B cell (primary cell): ENCODE measurements at places on chromosomes 7 and 10. TPM values are rescaled to one million over a fixed set of nuclear protein-coding genes. Genes with fewer than 3 reads are reported as not detected.

GRCh38 chr7:4029941-4030340, 652.2 kb upstream of the FOXK1 start:
- no peak for DNase-seq

GRCh38 chr7:94998266-94999068, 91.1 kb downstream of the PPP1R9A start:
- DNase-seq: no peak

DNA sequence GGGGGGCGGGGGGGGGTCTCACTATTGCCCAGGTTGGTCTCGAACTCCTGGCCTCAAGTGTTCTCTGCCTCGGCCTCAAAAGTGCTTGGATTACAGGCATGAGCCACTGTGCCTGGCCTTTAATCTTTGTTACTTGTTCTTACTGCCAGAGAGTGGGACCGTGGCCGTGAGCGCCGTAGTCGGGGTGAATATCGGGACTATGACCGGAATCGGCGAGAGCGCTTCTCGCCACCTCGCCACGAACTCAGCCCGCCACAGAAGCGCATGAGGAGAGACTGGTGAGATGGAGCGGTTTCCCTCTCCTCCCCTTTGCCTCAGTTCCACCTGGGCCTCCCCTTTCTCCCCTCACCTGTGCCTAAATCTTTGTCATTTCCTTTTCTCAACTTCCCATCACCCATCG, 6.2 kb downstream of the SRRT start:
- no peak for DNase-seq

DNA sequence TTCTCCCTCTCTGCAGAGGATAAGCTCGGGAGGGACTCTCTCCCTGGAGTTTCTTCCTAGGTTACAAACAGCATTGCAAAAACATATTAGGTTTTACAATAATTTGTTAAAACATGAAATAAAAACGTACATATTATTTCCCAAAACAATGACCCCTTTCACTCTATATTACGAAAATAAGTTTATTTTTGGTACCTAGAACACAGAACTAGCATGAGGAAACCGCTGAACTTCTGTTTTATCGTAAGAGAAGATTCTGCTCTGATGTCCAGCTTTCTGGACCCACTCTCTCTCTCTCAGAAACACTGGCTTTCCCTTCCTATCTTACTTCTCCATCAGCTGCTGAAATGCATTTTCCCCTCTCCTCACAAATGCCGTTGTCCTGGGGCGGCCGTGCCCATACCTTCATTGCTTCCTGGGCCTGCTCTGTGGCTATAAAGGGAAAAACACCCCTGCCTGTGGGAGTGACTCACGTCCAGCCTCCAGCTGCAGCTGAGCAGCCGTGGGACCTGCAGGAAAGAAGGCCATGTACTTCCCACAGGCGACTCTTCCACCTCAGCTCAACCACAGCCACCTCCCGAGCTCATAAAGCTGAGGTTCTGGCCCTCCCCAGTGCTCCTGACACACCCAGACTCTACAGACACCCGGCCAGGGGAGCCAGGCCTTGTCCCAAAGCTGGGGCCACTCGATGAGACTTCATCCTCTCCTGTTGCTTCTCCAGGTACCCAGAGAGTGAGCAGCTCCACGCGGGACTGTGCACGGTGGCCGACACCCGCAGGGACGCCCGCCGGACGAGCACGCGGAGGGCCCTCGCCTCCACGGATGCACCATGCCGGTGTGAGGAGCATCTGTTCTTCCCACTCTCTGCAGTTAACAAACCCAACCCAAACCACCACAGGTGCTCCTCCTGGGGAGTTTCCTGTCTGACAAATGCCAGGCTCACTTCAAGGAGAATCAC, 3.1 kb downstream of the GPER1 start:
- no peak for DNase-seq

GRCh38 chr10:60883187-60883586, 60.8 kb downstream of the RHOBTB1 start:
- peak; percentile 18 for DNase-seq

DNA sequence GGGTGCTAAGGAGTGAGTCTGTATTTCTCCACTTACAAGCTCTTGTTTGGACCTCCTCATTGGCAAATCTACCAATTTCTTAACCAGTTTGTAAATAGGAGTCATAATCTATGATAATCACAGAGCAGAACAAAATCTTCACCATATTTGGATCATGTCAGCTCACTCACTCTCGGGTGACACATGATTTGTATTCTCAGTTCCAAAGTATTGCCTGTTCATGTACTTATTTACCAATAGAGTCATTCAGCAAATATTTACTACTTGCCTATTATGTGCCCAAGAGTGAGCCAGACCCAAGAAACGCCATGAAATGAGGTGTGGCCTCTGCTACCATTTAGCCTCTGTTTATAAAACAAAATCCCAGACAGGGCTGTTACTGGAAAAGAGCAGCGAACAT, 114.8 kb downstream of the TSPAN12 start:
- DNase-seq: no peak

- DNase-seq: no peak
Measured at GRCh38 chr10:12587451-12587888, 238.1 kb downstream of the CAMK1D start.

GRCh38 chr7:157955348-157955999, 618.7 kb downstream of the DNAJB6 start:
- no peak for DNase-seq

DNA sequence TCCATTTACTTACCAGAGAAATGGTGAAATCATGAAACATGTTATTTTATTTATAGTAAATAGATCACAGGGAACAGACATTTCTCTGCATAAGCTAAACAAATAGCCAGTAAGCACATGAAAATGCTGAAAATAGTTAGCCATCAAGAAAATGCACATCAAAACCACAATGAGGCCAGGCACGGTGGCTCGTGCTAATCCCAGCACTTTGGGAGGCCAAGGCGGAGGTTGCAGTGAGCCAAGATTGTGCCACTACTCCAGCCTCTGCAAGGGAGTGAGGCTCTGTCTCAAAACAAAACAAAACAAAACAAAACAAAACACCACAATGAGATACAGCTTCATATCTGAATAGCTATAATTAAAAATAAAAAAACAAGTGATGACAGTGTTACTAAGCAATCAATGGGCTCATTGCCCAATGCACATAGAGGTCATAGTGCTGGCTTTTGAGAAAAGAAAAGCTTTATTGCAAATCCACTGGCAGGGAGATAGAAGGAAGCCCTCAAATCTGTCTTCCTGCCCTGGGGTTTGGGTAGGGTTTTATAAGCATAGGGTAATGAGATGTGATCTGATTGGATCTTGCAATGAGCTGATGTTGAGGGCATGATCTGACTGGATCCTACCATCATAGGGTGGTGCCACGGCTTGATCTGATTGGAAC, 16.2 kb downstream of the CSTF2T start:
- no peak for DNase-seq

DNA sequence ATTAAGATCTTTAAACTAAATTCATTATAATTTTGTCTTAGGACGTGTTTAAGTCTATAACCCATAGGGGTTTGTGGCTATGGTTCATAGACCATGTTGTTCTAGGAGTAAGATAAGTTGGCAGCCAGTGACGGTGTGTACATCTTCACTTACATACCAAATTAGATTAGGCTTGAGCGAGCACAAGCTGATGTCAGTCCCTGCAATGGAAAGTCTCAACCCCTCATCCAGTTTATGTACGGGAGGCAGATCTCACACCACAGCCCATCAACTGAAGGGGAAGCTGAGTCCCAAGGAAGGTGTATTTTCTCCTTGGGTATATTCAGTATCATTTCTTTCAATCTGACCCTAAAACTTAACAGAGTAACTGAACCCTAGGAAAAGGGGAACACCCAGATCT, 5.1 kb upstream of the SMC3 start:
- DNase-seq: no peak

DNA sequence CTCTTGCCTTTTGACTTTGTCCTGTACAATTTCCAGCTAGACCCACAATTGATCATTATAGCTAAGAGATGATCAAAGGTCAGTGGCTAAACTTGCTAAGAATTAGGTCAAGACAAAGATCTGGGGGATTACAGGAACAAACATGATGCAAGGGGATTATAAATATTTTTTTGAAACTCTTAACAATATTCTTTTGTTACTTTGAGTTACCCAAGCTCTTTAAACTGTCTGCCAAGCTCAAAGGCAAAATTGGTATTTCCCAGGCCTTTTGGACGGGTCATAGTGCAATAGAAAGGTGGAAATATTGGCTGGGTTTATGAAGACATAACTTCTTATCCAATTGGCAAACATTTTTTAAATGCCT, 23.4 kb downstream of the TBXAS1 start:
- no peak for DNase-seq

DNA sequence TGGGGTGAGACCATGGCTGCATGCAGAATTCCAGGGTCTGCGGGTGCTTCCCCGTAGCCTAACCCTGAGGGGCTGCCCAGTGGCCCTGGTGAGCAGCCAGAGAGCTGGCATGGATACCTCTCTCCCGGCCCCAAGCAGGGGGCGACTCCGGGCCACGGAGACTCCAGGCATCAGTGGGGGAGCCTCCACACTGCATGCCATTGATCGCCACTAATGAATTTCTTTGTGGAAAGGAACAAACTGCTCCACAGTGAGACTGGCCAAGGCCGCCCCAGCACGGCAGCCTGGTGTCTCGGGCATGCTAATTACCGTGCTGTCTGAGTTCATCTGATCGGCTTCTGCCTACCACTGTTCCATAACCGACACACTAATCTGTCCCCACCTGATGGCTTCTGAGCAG, 184.4 kb downstream of the GRID1 start:
- no peak for DNase-seq

- no peak for DNase-seq
Measured at GRCh38 chr10:120460776-120461175, 3.7 kb downstream of the PLPP4 start.

- no peak for DNase-seq
Measured at GRCh38 chr7:50695026-50695425, 87.7 kb downstream of the GRB10 start.

GRCh38 chr7:149686011-149686410, 87.4 kb downstream of the ZNF467 start:
- no peak for DNase-seq

DNA sequence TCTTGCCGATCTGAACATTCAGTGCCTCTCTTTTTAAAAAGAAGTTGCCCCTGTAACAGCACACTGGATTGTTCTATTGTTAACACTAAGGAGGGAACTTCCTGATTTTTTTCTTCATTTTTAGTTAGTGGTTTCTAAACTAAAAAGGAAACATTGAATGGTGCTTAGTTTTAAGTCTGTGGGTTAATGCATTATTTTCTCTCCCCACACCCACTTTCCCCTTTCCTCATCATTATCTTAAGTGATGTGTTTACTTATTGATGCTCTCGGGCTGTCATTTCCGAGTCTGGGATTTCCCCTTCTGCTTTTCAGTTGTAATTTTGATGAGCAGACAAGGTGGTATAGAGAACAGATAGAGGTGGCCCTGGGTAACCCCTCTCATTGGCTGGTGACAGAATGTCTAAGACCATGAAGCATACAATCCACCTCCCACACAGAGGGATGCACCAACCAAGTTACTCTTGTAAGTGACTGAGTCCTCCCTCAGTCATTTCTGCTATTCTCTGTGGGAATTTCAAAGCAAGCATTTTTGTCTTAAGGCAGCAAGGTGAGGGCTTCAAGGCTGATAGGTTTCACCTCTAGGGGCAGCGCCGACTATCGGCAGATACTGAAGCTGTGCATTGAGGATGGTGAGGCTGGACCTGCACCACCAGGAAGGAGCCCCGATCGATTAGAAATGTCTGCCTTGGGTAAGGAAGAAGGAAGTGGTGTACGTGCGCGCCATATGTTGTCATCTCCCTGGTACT, 49.5 kb downstream of the CHN2 start:
- peak; percentile 50 for DNase-seq

DNA sequence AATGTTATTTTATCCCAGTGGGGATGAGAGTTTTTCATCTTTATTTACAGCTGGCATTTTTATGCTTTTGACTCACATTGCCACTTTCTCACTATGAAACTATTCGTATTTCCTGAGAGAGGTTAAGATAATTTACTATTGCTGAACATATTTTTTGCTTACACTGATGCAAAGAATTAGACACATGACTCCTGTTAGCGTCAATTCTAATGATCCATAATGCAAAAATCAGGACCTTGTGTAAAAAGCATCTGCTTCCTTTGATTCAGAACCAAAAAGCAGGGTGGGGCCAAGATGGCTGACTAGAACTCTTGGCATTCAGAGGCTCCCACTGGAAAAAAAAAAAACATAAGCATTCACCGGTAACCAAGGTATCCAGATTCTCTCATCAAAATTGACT, 464.8 kb downstream of the SEMA3D start:
- no peak for DNase-seq

DNA sequence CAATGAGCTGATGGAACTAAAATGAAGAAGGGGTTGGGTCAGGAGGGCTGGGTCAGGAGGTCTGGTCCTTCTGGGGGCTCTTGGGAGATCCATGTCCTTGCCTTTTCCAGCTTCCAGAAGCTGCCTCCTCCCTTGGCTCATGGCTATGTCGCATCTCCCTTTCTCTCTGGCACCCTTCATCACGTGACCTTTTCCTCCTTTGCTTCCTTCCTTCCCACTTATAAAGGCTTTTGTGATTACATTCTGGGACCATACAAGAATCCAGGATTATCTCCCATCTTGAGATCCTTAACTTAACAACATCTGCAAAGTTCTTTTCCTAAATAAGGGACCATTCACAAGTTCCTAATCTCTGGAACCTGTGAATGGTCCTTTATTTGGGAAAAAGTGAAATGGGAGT, 290.2 kb downstream of the GALNT17 start:
- DNase-seq: no peak

TSPAN12 gene
- total RNA-seq: not detected in 2 replicates

PRLHR gene
- not detected in 2 replicates for total RNA-seq

SGCE gene
- total RNA-seq: 11.7 and 13.0 TPM in 2 replicates

EDRF1 gene
- 63.0 and 69.4 TPM in 2 replicates for total RNA-seq

DYDC1 gene
- not detected in 2 replicates for total RNA-seq

AMZ1 gene
- total RNA-seq: 13.2 and 14.6 TPM in 2 replicates

LRRC17 gene
- 0.53 and 0.86 TPM in 2 replicates for total RNA-seq

AKR1D1 gene
- not detected in 2 replicates for total RNA-seq

JAKMIP3 gene
- 0.17 and 0.19 TPM in 2 replicates for total RNA-seq

CYP3A7 gene
- total RNA-seq: not detected in 2 replicates

AMPH gene
- total RNA-seq: not detected in 2 replicates

CFAP69 gene
- 0.15 and 0.29 TPM in 2 replicates for total RNA-seq

CXCL12 gene
- not detected in 2 replicates for total RNA-seq
